ENCODE measurements at places on chromosomes 5 and 9. TPM values are rescaled to one million over a fixed set of nuclear protein-coding genes. Genes with fewer than 3 reads are reported as not detected.

Gene GPX8
- 30.8 TPM for total RNA-seq

Gene HEMGN
- total RNA-seq: 0.34 TPM

Gene TAF11L9
- total RNA-seq: not detected

GRCh38 chr5:64534033-64534432 is 28.2 kb downstream of the RGS7BP start:
- H3K36me3 ChIP-seq: no peaks in the 10 kb centered on the region
- no peak overlapping the region for H3K27ac ChIP-seq
- no peaks in the 10 kb centered on the region for H3K27me3 ChIP-seq
- DNase-seq: no peak
- no peak overlapping the region for H3K4me3 ChIP-seq

DNA sequence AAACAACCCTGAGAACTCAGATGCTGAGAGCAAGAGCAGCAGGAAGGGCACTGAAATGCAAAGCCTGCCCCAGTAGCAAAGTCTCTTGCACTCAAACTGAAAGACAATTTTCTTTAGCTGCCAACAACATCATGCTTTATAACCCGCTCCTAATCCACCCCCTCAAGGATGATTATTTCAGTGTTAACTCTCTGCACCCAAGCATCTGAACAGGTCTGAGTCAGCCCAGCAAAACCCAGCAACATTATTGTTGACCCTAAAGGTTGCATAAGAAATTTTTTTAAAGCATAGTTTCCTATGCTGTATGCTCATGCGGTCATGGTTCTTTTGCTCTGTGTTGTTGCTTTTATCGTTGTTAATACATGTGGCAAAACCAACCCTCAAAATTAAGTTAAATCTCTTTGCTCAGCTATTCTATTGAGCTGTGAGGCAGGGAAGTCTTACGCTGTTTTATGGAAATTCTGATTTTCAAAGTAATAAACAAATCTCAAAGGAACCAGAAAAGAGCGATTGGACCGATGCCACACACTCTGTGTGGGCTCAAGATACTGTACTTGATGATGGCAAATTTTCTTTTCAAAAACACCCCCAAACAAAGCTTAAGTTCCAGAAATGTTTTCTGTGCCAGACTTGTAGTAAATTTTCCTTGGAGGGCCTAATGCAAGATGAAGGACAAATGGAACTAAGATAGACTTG is 440.6 kb upstream of the MPDZ start:
- no peaks in the 10 kb centered on the region for H3K27me3 ChIP-seq
- H3K27ac ChIP-seq: no peak overlapping the region
- H3K4me3 ChIP-seq: no peak overlapping the region
- H3K4me1 ChIP-seq: peaks cover 7% of the 10 kb centered on the region

DNA sequence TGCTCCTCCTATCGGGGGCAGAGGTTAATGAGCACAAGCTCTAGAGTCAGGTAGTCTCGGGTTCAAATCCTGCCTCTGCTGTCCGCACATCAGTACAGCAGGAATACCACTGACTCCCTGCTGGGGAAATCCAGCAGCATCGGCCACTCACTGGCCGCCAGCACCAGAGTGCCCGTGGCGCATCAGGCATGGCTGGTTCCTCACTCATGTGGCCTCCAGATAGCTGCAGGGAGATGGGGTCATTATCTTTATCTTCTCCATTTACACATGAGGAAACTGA is 137.6 kb upstream of the COL5A1 start:
- no peaks in the 10 kb centered on the region for H3K4me1 ChIP-seq
- H3K27me3 ChIP-seq: peaks cover 17% of the 10 kb centered on the region
- no peak overlapping the region for H3K4me3 ChIP-seq
- H3K27ac ChIP-seq: no peak overlapping the region

GRCh38 chr9:109166771-109167601 is at the start of gene FRRS1L:
TSS of gene FRRS1L (minus strand) at chr9:109167249. CDS start at chr9:109167138, 111 bp downstream.
- no peak within 1 kb of the TSS for H3K4me3 ChIP-seq
- H3K4me1 ChIP-seq: no peaks in the 10 kb centered on the region
- no peaks in the 10 kb centered on the region for H3K36me3 ChIP-seq
- peak; percentile 46 for DNase-seq
- peaks cover 7% of the 10 kb centered on the region for H3K27me3 ChIP-seq
- H3K27ac ChIP-seq: no peak within 1 kb of the TSS

DNA sequence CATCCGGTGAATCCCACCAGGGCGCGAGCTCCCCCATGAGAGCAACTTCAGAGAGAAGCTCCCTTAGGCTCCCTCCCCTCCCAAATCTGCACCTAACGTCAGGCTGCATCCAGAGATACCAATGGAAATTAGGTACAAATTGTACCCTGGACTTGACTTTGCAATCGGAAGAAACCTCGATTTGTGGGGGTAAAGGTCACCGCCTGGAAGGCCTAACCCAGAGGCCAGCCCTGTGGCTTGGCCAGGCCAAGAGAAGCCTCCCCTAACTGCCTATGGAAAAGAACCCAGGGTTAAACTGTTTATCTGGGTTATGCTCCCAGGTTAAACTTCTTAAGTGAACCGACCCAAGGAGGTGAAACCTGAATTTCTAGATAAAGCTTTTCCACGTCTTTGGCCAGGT is 80.4 kb downstream of the GTF3C4 start:
- no peak for DNase-seq
- H3K27me3 ChIP-seq: peaks cover 4% of the 10 kb centered on the region
- peaks cover 10% of the 10 kb centered on the region for H3K4me1 ChIP-seq
- no peak overlapping the region for H3K27ac ChIP-seq
- H3K4me3 ChIP-seq: no peak overlapping the region

DNA sequence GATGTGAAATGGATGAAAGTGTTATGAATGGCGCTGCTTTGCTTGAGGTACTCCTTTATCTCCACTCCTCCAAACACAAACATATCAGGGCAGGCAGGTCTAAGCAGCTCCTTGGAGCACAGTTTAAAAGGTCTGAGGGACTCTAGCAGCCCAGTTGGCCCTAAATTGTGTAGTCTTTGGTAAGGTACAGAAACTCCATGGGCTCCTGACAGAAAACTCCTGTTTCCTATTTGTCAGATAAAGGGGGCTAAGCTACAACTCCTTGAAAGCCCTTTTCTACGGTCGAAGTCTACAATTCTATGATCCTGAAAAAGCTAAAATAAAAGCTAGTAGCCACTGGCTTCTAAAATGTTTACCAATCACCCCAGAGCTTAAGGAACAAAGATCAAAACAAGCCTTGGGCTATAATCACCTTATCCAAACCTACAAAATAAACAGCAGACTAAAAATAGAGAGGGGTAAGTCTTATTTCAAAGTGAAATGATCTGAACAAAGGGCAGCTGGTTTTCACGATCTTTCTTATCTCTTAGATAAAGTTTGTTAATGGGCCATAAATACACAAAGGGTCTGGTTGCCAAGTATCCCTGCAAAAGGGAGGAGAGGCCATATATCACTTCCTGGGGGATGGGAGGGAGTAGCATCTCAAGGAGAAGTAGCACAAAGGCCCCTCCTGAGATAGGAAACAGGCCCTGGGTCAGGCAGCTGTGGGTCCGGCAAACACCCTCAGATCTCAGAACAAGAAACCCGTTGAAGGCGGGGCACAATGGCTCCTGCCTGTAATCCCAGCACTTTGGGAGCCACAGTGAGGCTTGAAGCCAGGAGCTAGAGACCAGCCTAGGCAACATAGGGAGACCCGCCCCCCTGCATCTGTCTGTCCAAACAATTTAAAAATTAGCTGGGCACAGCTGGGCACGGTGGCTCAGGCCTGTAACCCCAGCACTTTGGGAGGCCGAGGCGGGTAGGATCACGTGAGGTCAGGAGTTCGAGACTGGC is 28.3 kb upstream of the DENND4C start:
- H3K27me3 ChIP-seq: no peaks in the 10 kb centered on the region
- H3K4me1 ChIP-seq: peaks cover 1% of the 10 kb centered on the region
- H3K36me3 ChIP-seq: no peaks in the 10 kb centered on the region
- H3K27ac ChIP-seq: no peak overlapping the region
- no peak overlapping the region for H3K4me3 ChIP-seq

- no peak overlapping the region for H3K4me3 ChIP-seq
- no peak overlapping the region for H3K27ac ChIP-seq
- DNase-seq: no peak
- H3K4me1 ChIP-seq: peaks cover 5% of the 10 kb centered on the region
- peaks cover 53% of the 10 kb centered on the region for H3K36me3 ChIP-seq
- H3K27me3 ChIP-seq: no peaks in the 10 kb centered on the region
Measured at GRCh38 chr5:179824745-179825112, 4.0 kb downstream of the SQSTM1 start.

DNA sequence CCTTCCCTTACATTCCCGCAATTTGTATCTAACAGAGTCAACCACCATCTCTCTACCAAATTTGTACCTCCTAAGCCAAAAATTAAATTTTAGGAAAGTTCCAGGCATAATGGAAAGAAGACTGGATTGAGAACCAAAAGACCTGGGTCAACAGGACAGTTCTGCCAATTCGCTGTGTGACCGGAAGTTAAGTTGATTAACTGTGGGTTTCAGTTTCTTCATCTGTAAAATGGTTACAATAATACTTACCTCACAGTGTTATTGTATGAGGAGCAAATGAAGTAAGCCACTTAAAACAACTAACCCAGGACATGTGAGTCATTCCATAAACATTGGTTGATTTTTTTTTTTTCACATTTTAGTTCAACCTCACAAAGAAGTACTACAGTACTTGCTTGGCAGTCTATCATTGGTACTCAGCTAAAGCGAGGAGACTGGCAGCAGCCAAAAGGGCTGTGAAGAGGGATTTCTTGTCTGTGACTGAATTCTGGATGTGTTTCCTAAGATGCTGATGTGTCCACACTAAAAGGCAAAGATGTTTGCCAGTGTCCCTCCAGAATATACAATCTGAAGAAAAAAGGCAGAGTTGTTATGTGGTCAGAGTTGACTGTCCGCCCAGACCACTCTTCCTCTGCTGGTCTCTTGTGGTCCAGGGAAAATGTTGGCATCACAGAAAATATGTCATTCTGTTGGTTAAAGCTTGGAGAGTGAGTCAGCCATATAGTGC is 198.6 kb downstream of the TLE1 start:
- no peak for DNase-seq
- no peaks in the 10 kb centered on the region for H3K36me3 ChIP-seq
- no peak overlapping the region for H3K4me3 ChIP-seq

DNA sequence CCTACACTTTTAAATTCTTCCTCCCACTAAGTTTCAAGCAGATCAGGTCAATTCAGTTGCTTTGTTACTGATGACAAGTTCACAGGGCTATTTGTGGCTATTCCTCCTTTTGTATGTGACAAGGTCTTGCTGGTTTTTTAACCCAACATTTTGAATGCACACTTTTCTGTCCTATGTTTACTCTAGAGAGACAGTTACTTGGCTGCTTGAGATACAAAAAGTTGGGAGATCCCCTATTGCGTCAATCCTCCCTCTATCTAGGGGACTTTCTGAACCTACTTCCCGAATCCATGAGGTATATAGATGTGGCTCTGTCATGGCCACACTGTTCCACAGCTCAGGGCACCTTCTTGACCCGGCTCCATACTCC is 386.7 kb downstream of the NTRK2 start:
- DNase-seq: no peak
- no peaks in the 10 kb centered on the region for H3K27me3 ChIP-seq
- no peaks in the 10 kb centered on the region for H3K4me1 ChIP-seq
- H3K36me3 ChIP-seq: no peaks in the 10 kb centered on the region
- no peak overlapping the region for H3K27ac ChIP-seq

All from lung (tissue), 17 donors.